T-helper 1 cell (primary cell): ENCODE measurements at places on chromosomes 12 and 14.

GRCh38 chr14:64632056-64632455 is 72.2 kb upstream of the PLEKHG3 start:
- no peak for DNase-seq

DNA sequence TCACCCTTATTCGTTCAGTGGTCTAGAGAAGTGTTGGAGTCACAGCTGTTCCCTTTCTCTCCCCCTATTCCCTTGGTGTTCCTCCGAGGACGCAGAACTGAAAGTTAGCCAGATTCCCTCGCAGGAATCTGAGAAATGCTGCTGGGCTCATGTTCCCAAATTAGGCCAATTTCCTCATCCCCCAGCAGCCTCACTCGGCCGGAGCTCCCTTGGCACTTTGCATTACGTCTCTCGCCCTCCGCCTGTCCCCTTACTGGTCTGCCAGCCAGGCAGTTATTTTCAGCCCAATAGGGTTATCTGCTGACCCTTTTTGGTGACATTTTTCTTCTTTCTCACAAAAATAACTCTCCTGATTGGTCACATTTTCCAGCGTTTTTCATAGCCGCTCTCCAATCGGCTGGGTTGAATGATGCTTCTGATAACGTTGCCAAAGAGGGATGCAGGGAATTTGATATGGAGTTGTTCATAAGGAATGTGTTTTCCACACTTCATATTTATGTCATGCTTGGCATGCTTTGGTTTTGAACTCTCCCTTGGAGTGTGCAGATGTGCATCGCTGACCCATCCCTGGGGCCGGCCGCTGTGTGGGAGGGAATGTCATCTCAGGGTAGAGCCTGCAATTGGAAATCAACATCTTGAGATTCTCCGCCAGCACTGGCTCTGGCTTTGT is 9.9 kb downstream of the IFT43 start:
- no peak for DNase-seq

DNA sequence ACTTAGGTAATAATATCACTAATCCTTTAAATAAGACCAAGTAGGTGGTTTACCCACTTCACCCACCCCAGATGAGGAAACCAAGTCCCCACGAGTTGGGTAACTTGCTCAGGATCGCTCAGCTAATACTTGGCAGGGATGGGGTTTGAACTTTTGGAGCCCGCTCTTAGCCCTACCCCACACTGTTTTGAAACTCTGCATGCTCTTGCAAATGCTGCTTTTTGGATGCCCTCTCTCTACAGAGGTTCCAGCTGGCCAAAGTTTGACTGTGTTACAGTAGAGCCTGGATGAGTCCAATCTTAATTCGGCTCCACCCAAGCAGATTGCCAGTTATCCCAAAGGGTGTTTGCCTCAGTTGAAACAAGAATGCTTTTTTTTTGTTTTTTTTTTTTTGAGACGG is 6.8 kb downstream of the PLEKHG3 start:
- DNase-seq: no peak

GRCh38 chr14:50055461-50056228 is 60.7 kb downstream of the VCPKMT start:
- DNase-seq: no peak

- no peak for DNase-seq
Observed at GRCh38 chr12:120119271-120119973, 2.9 kb upstream of the RAB35 start.

- no peak for DNase-seq
Observed at GRCh38 chr12:104477510-104478390, 21.0 kb downstream of the CHST11 start.
